ENCODE measurements at places on chromosomes 3 and 15.
A peak's percentile ranks its signal among the peaks of the same experiment; 100 is the strongest.

GRCh38 chr3:168003911-168004310 lies 91.8 kb downstream of the GOLIM4 start:
- DNase-seq: peak; percentile 18

GRCh38 chr3:170483485-170484262 lies 65.0 kb downstream of the CLDN11 start:
- no peak for DNase-seq

DNA sequence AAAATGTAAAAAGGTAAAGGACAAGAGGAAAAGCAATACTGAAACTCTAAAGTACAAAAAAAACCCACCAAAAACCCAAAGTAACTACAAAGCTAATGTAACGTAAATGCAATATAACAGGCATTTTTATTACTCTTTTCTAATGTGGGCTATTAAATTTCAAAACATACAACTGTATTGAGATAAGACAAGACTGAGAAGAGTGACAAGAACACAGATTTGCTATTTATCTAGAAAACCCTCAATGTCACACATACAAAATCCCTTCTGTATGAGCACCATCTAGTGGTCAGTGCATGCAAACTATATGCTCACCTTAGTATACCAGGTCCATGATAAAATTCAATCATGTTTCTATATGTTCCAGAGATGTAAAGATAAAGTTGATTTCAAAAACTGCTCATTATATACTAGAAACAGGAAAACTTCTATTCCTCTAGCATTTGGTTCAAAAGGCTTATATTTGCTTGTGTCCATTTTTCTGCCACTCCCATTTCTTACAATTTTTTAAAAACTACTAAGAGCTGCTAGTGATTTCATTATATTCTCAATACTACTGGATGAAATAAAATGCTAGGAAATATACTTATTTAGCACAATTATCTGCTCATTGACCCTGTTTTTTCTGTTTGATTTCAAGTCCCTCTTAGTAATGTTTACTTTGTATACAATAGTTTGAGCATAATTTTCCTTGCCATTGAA lies 111.4 kb downstream of the DLG1 start:
- peak; percentile 70 for DNase-seq

DNA sequence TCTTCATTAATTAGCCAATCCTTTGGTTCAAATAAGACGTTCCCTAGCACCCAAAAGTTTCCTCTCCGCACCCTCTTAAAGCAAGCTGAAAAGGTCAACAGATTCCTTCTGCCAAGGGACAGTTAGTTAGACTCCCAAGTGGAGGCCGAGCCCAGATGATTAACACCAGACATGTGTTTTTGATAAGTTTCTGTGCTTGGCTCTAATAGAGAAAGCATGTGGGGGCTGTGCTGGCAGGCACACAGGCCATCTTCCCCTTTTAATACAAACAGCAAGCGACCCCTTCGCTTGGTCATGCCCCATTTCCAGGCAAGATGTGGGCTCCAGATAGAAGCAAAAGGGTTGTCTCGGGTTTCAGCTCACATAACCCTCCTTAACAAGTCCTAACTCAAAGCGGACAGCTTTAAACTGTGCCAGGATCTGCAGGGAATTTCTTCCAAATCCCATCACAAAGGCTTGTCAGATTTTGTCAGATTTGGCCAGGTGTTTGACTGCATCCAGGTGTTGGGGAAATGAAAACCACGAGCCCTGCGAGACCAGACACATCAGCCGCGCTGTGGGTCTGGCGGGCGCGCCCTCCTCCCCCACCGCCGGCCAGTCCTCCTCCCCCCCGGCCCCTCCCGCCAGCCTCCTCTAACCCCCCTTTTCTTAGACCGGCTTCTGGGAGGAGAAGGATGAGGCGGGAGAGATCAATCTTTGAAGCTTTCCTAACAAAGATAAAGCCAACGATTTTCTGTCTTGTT lies 3.3 kb downstream of the HES1 start:
- no peak for DNase-seq

Data from NCI-H774 (cell line).